ENCODE measurements at places on chromosomes 1 and 21. TPM values are rescaled to one million over a fixed set of nuclear protein-coding genes. Genes with fewer than 3 reads are reported as not detected.

The FALEC gene
- not detected for total RNA-seq

The SERPINC1 gene
- total RNA-seq: not detected

The KIF26B gene
- total RNA-seq: 0.78 TPM

The LCE1D gene
- not detected for total RNA-seq

The B3GALT5 gene
- 0.43 TPM for total RNA-seq

The IGSF21 gene
- not detected for total RNA-seq

The MPZ gene
- total RNA-seq: 1.8 TPM

The DMBX1 gene
- total RNA-seq: not detected

The ANKRD65 gene
- total RNA-seq: 1.7 TPM

The NBPF20 gene
- total RNA-seq: 2.5 TPM

The PRAMEF5 gene
- total RNA-seq: not detected

The OPRD1 gene
- under 0.01 TPM for total RNA-seq

The SIPA1L2 gene
- 42.7 TPM for total RNA-seq

The C1QTNF12 gene
- 0.43 TPM for total RNA-seq

The NR1I3 gene
- not detected for total RNA-seq

The CCDC30 gene
- 2.6 TPM for total RNA-seq

The FCAMR gene
- not detected for total RNA-seq

The AADACL3 gene
- total RNA-seq: not detected

The GART gene
- 95.1 TPM for total RNA-seq

The TARBP1 gene
- total RNA-seq: 26.3 TPM

The RPS8 gene
- 1,610 TPM for total RNA-seq

The OR14C36 gene
- total RNA-seq: not detected

The GLUL gene
- 320 TPM for total RNA-seq

The AIRE gene
- not detected for total RNA-seq

The SELL gene
- total RNA-seq: 1.0 TPM

The ATP13A2 gene
- total RNA-seq: 23.8 TPM

Measured in articular chondrocyte of knee joint (primary cell).